Muscle of arm (tissue), 14 donors: ENCODE measurements at places on chromosomes 1 and 21.

DNA sequence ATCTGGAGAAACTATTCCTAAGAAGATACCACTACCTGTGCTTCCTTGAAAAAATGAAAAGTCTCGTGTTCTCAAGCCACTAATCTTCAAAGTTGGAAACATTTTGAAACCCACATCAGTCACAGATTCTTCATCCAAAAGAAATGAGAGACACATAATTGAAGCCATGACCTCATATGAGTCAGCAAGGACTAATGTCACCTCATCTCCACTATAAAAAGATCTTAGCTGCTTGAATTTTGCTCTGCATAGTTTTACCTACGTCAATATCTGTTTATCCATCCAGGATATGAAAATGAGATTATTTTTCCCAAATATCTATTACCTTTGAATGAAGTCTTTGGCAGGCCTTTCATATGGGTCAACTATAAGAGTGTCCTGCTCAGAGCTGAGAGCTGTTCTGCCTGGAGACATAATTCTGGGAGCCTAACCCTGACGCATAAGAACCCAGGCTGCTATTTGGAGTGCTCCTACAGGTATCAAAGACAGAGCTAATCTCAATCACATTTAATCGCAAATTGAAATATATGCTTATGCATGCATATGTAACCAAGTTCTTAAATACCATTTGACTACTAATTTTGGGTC is 312.5 kb upstream of the PKN2 start:
- DNase-seq = no peak

DNA sequence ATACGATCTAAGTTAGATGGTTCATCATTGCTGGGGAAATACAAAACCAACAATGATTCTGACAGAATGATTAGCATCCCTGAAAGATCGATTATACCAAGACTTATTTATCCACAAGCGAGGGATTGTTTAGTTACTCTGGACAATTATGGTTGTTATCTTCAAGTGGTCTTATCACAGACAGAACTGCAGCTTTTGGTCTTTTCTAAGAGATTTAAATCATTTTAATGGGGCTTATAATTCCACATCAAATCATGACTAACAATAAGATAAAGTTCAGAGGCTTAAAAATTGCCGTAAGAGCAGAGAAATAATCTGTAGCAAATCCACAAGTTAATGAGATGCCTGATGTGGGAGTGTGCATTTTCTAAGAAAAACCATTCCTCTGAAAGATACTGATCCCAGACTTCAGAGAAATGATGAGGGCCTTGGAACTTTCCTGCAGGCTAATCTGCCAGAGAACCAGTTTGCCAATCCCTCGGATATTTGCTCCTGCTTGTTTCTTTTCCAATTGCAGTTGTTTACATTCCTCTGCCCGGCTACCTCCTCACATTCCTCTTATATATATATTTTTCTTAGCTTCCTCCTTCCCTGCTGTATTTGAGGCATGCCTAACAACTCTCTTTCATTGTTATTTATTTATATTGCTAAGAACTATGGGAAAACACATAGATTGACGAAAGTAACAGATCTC is 134.8 kb downstream of the BACH1 start:
- DNase-seq = no peak

GRCh38 chr1:97989094-97989680 is 68.4 kb upstream of the DPYD start:
- DNase-seq = no peak

DNA sequence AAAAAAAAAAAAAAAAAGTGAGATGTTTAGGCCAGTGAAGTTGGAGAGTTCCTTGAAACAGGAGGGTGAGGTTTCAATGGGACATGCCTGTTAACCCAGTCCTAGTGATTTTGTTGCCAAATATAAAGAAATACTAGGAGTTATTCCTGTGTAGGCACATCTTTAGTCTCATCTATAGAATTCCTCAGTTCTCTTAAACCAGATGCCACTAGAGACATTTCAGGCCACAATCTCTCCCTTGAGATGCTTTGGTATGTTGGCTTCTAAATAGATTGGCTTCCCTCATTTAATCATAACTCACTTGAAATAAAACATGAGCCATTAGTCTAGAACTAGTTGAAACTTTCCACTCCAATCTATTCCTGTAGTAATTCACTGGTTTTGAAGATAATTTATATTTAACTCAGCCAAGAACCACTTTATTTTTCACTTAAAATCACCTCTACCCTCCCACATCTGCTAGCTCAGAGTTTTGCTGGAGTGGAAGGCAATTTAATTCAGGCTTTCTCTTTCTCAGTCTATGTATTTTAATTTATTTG is 29.8 kb downstream of the GPR137B start:
- no peak for DNase-seq

- DNase-seq = no peak
These were observed 577 bp upstream of the CEP350 start for GRCh38 chr1:179953974-179954492.

GRCh38 chr1:201317551-201317950 is 34.2 kb downstream of the PKP1 start:
- DNase-seq = no peak

DNA sequence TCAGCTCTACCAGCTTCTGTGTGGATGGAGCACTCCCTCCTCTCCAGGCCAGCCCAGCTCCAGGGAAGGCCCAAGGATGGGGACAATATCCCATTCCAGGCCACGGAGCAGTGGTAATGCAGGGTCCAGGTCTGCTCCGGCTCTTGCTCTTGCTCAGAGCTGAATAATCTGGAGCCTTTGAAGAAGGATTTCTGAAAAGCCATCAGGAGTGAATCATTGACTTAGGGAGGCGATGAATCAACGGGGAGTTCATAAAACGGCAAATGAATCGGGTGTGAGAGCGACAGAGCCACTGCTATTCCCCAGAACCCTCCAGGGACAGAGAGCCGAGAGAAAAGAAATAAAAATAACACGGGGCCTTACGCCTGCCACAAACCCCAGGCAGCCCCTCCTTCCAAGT is 7.7 kb downstream of the POU3F1 start:
- DNase-seq = no peak

- no peak for DNase-seq
These were observed 546 bp downstream of the SKI start for GRCh38 chr1:2228694-2229036.

GRCh38 chr21:41753006-41753898 is 13.6 kb downstream of the RIPK4 start:
- no peak for DNase-seq

DNA sequence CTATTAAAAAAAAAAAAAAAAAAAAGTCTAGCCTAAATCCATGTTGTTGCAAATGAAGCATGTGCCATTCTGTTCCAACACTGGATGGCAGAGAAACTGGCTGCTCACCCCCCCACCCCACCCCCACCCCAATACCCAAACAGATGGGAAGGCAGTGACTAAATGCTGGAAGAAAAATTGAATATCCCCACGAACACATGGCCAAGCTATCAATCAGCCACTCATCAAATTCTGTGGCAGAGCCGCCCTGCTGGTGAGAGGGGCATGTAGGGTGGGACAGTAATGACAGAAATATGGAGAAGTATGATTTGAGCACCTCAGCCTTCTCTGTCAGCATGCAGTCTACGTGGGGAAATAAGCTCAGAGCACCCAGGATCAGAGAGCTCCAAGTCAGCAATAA is 34.1 kb downstream of the OPTC start:
- DNase-seq = no peak

DNA sequence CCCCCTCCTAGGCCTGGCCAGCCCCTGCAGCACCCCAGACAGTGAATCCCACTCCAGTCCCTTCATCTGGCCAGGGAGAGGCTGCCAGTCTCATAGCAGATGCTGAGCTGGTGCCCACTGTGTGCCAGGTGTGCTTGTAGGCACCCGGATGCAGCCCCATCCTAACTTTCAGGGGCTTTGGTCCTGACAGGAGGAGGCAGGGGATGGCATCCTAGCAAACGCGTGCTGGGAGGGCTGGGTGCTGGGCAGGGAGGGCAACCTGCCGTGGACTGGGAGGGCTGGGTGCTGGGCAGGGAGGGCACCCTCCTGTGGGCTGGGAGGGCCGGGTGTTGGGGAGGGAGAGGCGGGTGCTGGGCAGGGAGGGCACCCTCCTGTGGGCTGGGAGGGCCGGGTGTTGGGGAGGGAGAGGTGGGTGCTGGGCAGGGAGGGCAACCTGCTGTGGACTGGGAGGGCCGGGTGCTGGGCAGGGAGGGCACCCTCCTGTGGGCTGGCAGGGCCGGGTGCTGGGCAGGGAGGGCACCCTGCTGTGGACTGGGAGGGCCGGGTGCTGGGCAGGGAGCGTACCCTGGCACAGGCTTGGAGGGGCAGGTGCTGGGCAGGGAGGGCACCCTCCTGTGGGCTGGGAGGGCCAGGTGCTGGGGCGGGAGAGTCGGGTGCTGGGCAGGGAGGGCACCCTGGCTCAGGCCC is 35.3 kb downstream of the SLC19A1 start:
- DNase-seq = no peak

DNA sequence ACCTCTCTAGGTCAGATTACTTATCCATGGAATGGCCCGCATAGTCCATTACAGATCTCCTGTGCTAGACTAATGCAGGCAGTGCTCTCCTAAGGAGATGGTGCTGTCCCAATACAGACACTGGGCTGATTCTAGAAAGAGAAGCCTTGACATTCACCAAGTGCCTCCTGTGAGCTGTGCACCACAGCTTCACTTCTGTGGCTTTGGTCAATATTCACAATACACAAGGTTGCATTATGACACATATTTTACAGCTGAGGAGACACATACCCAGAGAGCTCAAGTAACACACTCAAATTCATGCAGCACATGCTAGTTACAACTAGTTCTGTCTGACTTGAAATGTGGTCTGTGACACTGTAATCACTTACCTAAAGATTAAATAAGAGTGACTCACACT is 59.4 kb upstream of the LRRC8B start:
- no peak for DNase-seq

DNA sequence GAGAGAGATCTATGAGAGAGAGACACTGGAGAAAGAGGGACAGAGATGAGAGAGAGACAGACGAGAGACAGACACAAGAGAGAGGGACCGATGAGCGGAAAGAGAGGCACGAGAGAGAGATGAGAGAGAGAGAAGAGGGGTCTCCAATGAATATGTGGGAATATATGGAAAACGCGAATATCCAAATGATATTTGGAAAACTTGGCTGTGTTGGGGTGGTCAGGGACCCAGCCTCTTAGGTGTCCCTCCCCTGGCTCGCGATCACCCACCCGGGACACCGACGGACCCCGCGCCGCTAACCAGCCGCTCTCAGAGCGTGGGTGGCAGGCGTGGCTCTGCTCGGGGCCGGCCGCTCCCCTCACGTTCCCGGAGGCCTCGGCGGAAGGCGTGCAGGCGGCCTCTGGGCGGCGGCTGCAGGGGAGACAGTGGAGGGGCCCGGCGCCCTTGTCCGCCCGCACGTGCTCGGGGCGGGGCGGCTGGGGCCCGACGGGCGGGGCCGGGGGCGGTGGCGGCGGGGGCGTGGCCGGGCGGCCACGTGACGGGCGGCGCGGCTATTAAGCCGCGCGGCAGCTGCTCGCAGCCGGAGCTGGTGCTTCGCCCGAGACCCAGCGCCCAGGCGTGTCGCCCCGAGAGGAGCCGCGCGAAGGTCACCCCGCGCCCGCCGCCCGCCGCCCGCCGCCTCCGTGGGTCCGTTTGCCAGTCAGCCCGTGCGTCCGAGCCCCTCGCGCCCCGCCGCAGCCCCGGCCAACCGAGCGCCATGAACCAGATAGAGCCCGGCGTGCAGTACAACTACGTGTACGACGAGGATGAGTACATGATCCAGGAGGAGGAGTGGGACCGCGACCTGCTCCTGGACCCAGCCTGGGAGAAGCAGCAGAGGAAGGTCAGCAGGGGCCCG is at the start of gene ACTN2:
Gene ACTN2, plus strand, starts transcription at position 583 of the 898 bp plus-strand sequence. Its CDS starts 175 bp downstream, at position 758.
- no peak for DNase-seq

DNA sequence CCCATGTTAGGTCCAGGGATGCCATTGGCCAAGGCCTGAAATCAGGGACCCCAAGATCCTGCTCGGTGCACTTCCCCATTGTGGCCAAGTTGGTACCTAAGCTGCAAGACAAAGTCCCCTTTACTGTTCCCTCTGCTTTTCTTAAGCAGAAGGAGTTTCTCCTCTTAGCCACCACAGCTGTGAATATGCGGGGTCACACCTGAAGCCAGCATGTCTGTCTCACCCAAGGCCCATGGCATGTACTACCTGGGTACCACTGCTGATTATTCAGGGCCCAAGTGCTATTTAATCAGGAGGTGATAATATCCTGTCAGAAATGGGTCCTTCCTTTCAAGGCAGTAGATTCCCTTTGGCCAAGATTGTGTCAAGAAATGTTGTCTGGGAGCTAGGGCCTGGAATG is 133.9 kb upstream of the DNAH14 start:
- DNase-seq = no peak

DNA sequence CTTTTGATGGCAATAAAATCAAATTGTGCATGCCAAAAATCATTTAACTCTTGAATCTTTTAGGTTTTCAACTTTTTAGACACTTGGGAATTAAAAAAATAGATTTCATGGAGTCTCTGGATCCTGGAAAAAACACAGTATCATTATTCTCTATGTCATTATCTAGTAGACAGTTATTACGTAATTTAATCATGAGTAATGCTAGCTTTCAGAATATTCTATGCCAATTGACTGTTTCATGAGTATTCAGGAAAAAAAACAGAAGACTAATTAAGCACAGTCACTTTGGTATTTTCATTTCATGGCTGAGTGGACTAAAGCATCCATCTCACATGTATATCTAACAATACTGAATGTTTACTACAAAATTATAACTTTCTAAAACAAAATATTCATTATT is 44.0 kb downstream of the ODF2L start:
- DNase-seq = no peak

DNA sequence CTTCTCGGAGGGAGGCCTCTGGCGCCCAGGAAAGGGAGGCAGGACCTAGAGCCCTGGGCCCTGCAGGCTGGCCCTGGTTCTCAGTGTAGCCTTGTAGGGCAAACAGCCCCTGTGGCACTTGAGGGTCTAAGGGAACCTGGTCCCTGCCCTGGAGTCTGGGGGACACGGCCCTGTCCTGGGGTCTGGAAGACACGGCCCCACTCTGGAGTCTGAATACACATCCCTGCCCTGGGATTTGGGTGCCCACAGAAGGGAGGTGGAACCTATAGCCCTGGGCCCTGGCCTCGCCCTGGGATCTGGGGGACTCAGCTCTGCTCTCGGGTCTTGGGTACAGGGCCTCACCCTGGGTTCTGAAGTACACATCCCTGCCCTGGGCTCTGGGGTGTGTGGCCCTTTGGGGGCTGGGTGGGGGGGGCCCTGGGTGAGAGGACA is 97.9 kb downstream of the OBSCN start:
- no peak for DNase-seq

DNA sequence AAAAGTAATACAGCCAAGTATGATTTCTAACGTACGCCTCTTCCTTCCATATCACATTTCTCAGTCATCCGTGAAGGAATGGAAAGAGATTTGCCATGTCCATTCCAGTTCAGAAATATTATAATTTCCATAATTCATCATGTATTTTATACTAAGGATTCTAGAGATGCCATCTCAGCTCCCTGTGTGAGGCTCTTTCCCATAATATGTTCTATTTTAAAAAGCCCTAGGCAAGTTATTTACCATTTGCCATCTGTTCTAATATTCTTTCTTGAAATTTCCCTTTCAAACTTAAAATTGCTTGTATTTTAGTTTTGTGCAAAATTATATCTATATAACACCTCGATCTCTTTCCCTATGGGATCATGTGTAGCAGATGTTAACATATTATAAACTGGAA is 106.7 kb downstream of the FMN2 start:
- DNase-seq = no peak
